ENCODE measurements at places on chromosomes 6 and 20.

- no peak for DNase-seq
These were observed 82.3 kb upstream of the KCNG1 start for GRCh38 chr20:51104960-51105920.

GRCh38 chr20:15802020-15802419, 771.2 kb downstream of the KIF16B start:
- no peak for DNase-seq

DNA sequence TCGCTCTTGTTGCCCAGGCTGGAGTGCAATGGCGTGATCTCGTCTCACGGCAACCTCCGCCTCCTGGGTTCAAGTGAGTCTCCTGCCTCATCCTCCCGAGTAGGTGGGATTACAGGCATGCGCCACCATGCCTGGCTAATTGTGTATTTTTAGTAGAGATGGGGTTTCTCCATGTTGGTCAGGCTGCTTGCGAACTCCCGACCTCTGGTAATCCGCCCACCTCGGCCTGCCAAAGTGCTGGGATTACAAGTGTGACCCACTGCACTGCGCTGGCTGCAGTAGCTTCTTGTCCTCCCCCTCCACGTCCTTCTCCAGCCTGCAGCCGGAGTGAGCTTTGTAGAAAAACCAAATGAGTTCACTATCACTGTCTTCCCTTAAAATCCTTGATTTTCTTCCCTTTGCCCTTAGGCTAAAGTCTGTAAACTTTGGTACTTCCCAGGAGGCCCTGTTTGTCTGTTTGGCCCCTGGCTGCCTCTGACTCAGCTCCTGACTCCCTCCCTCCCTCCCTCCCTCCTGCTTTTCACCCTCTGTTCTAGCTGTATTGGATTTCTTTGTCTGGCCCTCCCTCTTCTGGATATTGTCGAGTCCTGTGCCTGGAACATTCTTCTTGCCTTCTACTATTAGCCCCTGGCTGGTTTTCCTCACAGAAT, 12.9 kb downstream of the PARD6B start:
- DNase-seq: no peak

DNA sequence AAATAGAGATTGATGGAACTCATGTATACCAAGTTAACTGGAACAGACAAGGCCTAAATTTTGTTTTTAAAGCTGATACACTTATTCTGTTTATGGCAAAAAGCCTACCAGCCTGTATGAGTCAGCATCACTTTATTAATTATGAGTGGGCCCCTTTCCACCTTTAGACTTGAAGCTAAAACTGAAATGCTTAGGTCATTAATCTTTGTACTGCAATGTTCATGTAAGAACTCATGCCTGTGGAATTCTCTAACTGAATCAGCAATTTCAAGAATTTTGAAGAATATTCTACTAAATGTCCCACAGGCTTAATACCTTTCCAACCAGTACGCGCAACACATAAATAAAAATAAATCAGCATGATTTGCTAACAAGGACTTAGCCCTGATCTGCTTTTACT, 140.2 kb upstream of the PHACTR1 start:
- DNase-seq: no peak

DNA sequence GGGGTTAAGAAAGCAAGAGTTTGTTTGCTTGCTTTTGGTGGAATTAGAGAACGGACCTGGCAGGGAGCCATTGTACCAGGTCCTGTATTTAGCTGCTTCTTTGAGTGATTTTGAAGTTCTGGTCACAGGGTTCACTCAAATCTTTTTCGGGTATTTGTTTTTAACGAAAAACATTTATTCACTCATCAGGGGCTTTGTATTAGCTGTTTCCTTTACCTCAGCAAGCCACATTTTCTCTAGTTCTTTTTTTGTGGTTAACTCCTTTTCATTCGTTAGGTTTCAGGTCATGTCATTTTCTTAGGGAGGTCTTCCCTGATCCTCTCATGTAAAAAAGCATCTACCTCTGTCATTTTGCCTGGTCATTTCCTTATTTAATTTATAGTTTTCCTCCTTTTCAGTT, 1502.2 kb downstream of the GRIK2 start:
- DNase-seq: no peak

- no peak for DNase-seq
These were observed 92.7 kb upstream of the AFDN start for GRCh38 chr6:167733740-167734661.

DNA sequence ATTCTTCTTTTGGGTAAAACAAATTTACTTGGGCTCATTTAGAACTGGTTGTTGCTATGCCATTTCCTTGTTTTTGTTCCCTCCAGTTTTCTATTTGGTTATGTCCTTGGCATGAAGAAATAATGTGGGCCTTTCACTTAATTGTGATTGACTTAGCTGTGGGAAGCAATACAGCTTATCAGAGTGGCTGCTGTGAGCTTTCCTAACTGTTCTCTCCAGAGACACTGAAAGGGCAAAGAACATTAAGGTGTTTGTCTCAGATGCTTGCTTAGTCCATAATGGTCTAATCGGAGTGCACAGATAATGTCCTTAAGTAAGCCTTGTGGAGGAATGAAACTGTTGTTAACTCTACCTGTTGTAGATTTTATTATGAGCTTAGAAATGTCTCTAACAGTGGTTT, 56.6 kb downstream of the SH3BGRL2 start:
- DNase-seq: no peak

DNA sequence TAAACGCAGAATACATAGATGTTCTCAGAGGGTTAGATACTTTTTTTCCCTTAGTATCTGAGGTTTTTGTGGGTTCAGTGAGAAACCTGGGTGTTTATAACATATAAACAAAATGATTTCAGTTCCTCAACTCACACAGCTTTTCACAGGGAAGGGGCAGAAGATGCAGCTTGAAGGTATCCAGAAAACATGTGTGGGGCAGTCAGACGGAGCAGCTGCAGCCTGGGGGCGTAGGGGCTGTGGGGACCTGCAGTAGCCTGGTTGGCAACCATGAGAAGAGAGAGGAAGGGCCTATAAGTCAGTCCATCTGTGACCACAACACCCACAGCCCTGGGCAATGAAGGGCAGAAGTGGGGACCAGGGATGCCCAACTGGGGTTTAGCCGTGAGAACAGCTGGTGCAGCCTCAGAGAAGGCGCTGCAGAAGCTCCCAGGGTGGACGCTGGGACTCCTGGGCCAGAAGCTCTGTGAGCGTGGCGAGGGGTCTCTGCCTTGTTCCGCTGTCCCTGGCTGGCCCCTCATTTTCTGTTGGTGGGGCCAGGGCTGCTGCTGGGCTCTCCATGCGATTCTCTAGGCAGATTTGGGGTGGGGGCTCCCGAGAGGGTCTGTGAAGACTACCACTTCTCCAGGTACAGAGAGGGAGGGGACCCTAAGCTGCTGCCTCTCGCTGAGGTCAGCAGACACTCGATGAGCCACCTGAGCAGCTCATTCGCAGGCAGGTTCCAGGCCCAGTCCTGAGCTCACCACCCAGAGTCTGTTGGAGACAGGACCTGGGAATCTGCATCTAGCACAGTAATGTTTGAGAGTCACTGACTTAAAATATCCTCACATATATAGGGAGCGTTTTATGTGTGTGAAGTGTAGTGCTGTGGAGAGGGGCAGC, 181.2 kb downstream of the ZDHHC14 start:
- DNase-seq: no peak
